NCI-H1092 treated with DMSO at 0.1 percent for 48 hours (cell line): ENCODE measurements at places on chromosomes 5 and 9.
A peak's percentile ranks its signal among the peaks of the same experiment; 100 is the strongest.

DNA sequence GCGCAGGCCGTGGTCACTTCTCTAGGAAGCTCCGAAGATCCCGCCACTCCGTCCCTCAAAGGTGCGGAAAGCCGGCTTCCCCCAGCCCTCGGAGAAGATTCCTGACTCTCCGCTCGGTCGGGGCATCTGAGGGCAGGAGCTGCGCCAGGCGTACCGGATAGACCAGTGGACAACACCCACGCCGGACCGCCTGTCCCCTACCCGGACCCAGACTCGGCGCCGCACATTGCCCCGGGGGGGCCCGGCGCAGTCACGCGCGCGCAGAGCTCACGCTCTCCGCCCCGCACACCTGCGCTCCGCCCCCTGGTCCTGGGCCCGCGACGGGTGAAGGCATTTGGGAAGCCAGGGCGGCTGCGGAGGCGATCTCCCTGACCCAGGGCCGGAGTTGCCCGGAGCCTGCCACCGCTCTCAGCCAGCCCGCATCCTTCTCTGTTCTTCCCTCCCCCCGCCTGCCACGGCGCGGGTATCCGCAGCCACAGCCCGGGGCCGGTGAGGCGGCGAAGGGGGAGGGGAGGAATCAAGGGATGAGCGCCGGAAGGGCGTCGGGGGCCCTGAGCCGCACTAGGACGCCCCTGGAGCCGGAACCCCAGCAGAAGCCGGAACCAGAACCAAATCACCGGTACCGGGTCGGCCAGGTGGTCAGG is 448 bp downstream of the RELL2 start:
- DNase-seq = no peak

DNA sequence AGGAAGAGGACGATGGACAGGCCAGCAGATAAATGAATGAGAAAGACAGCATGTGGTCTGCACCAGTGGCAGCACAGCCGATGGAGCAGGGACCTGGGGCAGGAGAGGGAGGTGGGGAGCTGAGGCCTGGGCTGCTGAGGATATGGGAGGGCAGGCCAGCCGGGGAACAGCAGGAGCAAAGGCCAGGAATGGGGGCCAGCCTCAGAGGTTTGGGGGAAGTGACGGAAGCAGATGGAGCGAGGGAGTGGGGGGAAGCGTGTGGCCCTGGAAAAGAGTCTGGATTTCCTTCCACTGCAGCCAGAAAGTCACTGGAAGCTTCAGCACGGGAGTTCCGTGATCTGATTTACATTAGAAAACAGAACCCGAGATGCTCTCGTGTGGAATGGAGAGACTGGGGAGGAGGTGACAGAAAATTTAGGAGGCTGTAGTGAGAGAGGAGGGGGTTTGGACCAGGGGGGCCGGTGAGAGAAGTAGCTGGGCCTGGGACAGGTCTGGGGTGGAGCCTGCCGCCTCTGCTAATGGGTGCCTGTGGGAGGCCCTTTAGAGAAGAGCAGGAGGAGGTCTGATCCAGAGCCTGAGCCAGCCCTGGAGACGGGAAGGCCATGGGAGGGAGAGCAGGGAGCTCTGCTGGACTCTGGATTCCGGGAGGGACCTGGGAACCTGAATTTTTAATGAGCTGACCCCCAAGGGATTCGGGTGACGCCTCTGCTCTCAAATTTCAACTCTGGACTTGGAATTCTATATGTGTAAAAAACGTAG is 65.4 kb downstream of the TSPAN17 start:
- no peak for DNase-seq

DNA sequence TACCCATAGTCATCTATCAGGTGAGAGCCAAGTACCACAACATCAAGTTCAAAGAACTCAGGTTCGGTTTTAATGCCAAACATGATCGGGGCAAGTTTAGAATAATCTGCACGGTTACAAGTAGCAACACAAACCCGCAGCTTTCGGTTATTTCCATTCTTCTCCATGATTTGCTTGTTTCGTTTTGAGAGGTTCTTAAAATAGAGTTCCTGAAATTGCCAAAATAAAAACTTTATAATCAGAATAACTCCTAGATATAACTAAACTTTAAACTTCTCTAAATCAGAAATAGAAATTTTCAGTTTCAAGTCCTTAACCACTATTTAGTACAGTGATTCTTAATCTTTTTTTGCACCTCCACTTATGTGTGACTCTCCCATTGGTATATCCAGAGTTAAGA is 9.1 kb downstream of the GNE start:
- no peak for DNase-seq

DNA sequence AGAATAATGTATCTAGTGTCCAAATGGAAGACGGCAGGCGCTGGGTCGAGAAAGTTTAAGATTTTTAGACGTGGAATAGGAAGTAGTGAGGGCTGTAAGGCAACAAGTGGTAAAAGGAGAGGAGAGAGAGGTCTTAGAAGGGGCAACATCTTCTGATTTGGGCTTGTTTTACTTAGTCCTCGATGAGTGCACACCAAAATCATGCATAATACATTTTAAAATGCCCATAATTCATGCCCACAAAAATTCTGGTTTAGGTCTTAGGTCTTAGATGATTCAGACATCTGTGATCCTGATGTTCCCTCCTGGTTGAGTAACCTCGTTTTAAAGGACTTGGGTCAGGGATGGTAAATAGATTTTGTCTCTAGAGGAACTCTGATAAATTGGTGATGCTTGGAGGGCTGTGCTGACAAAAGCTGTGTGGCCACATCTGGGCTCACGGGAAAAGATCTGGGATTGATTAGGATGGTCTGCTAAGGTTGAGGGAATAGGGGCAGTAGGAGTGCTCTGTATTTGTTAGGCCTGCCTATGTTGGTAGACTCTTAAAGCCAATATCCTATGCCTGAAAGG is 476.3 kb downstream of the CCDC171 start:
- no peak for DNase-seq

DNA sequence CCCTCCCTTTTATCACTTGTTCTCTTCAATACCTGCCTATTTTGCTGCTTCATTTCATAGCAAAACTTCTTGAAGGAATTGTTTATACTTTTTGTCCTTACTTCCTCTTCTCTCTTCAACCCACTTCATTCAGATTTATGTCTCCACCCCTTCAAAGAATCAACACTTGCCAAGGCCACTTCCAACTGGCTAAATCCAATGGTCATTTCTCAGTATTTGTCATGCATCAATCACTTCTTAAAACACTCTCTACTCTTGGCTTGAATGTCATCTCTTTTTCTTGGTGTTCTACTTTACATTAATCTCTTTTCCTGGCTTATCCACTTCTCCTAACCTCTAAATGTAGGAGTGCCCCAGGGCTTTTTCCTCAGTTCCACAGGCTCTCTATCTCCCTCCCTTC is 8.3 kb upstream of the FCHO2 start:
- DNase-seq = no peak

GRCh38 chr5:177972613-177973012 is 23.4 kb downstream of the PROP1 start:
- no peak for DNase-seq

- no peak for DNase-seq
Measured at GRCh38 chr9:97906236-97906831, 16.0 kb downstream of the TRMO start.

DNA sequence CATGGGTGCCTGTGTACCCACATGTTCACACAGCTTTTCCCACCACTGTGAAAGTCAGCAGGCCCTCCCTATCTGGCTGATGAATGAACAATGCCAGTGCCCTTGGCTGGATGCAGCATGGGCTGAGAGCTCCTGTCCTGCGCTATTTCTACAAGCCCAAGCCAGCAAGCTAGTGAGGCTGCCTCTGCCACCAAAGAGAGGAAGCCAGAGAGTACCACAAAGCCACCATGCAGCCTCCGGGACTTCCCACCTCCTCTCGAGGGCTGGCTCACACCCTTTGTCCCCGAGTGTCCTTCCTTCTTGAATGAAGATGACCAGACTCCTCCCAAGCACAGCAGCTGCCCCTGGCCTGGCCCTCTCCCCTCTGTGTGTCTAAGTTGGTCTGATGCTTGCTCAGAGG is 76.5 kb downstream of the SH3PXD2B start:
- no peak for DNase-seq

DNA sequence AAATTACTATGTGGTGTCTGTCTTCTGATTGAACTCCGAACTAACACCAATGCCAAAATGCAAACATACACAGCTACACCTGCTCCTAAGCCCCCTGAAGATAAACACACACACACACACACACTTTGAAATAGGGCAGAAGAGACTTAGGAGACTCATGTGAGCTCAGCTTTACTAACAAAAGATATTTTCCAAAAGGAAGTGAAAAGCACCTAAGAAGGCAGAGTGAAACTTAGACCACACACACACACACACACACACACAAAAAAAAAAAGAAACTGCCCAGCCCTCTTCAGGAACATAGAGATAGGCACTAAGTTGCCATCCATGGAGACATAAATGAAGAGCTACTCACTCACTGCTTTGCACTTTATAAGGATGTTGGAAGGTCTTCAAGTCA is 45.2 kb upstream of the APC start:
- no peak for DNase-seq

GRCh38 chr9:78900500-78900899 is 603.6 kb downstream of the PSAT1 start:
- no peak for DNase-seq

DNA sequence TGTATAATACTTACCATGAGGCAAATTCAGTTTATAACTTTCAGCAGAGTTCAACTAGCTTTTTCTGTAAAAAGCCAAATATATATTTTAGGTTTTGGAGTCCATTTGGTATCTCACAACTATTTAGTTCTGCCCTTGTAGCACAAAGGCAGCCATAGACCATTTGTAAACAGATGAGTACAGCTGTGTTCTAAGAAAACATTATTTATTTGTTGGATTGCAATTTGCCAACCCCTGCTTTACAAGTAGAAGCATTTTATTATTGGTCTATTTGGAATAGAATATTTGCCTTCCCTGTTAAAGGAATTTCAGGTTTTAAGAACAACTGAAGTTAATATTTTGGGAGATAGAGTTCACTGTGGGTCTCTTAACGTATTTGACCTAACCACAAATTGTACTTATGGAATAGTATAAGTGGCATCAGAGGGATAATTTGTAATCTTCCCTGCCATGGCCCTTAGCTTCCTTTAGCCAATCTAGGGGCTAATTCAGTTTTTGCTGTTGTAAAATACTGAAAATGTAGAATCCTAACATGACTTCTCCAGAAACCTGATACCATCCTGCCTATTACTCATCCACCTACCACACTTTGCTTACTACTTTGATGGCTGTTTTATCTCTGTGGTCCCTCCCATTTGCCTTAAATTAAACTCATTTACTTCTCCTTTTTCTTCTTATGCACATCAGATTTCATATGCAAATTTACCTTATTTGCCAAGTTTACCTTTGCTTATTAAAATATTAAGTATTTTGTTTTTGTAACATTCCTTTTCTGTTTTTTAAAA is 109.2 kb downstream of the DMXL1 start:
- no peak for DNase-seq

DNA sequence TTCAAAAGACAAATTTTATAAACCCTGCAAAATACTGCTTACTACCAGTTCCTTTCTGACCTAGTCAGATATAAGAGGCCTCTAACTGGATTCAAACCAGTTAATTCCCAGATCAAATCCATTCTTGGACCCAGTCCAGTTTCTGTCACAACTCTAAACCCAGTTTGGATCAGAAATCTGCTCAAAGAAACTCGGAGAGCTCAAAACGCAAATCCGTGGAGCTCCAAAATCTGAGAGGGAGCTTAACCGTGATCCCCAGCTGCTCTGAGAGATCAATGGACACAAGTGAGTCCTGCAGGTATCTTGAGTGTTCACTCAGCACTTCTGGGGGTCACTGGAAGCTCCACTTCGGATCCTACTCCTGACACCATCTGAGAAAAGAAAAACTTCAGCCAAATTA is 348.1 kb upstream of the PTGER4 start:
- DNase-seq = no peak

DNA sequence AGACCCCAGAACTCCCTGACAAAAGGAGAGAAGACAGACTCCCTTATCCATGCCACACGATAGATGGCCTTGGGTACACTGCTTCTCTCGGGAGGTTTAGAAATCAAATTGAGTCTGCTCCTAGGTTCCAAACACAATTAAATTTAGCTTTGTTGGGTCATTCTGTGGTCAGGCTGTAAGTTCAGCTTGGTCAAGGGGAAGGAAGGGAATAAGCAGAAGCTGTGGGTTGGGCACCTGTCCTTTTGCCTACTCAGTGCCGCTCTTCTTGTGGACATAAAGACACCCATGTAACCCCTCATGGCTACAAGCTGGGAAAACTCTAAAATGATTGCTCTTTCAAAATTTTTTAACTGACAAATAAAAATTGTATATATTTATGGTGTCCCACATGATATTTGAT is 19.1 kb upstream of the AK3 start:
- DNase-seq = no peak

GRCh38 chr5:68172314-68172713 is 43.2 kb upstream of the PIK3R1 start:
- DNase-seq = no peak

DNA sequence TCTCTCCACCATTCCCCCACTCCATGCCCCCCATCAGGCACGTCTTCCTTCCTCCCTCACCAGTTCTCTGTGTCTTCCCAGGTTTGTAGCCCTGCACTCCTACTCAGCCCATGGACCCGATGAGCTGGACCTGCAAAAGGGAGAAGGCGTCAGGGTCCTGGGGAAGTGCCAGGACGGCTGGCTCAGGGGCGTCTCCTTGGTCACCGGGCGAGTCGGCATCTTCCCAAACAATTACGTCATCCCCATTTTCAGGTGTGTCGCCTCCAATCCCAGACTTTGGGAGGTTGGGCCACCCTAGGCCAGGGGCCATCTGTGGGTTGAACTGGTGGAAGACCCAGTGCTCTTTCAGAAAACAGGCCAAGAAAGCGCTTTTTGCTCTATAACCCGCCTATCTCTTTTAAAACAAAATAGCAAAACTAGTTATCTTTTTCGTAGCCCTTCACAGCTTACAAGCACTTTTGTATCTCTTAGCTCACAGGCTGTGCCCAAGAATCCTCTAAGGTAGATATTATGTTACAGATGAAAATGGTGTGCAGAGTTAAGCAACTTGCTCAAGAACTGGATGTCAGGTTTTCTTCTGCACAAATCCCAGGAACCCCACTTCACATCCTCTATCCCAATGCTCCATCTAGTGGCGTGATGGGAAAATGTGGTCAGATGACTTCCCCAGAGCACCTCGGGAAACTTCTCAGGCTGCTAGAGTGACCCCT is 56.2 kb downstream of the PLAC8L1 start:
- DNase-seq = peak; percentile 14
